Stimulated activated CD8-positive, alpha-beta memory T cell treated with anti-CD3 and anti-CD28 coated beads, Interleukin-15, amount 100 ng/mL, for 24 hours (primary cell): ENCODE measurements at places on chromosomes 16 and 17.

- DNase-seq: no peak
Measured at GRCh38 chr17:29048440-29049368, 5.8 kb downstream of the PIPOX start.

DNA sequence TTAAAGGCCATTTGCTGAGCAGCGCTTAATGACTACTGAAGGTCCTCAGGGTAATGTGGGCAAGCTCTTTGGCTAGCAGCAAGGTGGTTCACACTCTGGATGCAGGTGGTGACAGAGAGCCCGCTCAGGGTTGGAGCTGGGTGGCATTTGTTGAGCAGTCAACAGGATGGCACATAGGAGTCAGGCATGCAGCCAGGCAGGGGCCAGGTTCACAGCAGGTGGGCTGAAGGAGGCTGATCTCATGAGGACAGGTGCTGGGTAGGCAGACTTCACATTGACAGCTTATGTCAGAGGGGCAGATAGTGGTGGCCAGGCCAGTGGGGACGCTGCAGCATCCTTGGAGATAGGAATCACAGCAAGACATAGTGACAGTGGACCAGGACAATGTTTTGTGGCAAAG is 4.5 kb downstream of the KRTAP3-1 start:
- no peak for DNase-seq

DNA sequence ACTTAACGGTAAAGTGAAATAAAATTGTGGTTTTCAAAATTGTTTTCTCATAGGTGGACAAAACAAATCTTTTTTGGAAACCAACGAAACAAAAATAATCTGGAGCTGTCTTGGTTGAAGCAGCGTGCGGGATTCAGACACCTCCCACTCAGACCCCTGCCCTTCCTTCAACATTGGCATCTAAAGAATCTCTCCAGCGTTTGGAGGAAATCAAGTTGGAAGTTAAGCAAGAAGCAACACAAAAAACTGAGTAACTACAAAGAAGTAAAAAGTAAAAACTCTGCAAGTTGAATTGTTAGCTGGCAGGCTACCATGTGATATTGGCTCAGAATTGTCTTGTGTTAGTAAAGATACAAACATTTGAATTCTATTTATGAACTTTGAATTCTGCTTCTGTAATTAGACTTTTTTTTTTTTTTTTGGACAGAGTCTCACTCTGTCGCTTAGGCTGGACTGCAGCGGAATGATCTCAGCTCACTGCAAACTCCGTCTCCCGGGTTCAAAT is 361.0 kb upstream of the PMFBP1 start:
- no peak for DNase-seq

DNA sequence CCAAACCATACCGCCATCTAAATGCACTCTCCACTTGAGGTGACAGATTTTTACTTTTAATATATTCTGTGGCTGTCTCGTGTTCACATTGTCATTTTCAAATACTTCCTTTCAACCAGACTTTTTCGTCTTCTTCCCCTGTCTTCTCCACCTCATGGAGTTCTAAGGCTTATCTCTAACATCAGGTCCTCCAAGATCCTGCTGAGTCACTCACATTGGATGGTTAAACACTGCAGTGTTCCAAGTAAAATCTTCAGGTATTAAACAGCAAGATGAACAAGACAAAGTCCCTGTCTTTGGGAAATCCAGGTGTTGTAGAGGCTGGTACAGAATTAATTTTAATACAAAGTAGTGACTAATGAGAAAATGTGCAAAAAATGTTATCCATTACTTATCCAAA is 330.2 kb upstream of the KIF2B start:
- no peak for DNase-seq

- no peak for DNase-seq
Measured at GRCh38 chr16:68447653-68448359, 502 bp downstream of the SMPD3 start.

DNA sequence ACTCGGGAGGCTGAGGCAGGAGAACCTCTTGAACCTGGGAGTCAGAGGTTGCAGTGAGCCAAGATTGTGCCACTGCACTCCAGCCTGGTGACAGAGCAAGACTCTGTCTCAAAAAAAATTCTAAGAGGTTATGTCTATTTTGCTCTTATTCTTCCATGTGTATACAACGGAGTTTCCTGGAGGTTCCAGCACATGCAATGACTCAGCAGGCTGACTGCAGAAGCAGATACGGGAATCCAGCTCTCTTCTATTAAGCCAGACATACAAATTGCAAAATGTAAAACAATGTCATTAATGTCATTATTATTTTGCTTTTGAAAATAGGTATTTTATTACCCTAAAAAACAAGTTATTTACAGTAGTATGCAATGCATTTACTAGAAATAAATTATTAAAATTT is 18.4 kb downstream of the MIEF2 start:
- DNase-seq: no peak

- DNase-seq: no peak
Measured at GRCh38 chr17:78717431-78717980, 64.6 kb downstream of the CYTH1 start.

DNA sequence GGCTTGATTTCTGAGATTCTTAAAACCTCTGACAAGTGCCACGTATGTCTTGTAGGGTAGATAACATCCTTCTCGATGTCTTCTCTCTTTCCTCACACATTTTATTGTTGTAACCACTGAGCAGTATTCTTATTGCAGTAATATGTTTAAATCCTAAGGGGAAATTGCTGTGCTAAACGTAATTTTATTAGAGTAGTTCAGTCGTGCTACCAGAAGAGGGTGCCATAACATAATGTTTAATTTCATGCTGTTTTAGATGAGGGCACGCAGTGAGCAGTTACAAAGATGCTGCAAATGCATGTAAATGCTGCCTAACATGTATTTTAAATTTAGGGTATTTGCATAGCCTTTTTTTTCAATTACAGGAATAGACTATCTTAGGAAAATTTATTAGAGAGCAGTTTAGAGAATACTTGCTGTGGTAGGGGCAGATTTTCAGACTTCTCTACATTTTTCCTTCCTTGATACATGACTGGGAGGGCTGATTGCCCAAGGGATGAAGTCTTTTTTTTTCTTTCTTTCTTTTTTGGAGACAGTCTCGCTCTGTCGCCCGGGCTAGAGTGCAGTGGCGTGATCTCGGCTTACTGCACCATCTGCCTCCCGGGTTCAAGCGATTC is 51.7 kb downstream of the GAN start:
- no peak for DNase-seq

DNA sequence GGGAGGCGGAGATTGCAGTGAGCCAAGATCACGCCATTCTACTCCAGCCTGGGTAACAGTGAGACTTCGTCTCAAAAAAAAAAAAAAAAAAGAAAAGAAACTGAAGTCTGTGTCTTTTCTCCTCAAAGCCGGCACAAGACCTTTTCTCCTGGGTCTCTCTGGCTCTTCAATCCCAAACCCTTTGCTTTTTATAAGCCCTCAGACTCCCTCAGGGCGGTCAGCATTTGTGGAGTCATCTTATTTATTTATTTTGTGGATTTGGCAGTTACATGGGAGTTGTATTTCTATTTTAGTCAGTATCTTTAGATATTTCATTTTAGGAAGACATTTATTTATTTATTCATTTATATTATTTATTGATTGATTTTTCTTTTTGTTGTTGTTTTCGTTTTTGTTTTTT is 57.7 kb upstream of the MAP3K14 start:
- no peak for DNase-seq

DNA sequence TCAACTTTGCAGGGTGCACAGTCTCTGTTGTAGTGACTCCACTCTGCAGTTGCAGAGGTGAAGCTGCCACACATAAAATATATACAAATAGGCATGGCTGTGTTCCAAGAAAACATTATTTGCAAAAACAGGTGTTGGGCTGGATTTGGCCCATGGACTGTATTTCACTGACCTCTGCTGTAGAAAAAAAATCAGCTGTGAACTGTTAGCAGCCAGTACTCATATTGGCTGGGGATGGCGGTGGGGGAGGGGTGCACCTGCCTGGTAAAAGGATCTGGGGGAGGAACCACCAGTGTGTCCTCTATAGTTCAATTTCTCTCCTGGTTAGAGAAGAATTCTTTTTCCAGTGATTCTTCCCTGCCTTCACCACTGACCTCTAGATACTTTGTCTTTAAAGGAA is 50.0 kb downstream of the SHISA9 start:
- no peak for DNase-seq

GRCh38 chr17:9009096-9009495 is 12.2 kb upstream of the NTN1 start:
- no peak for DNase-seq

GRCh38 chr17:67492251-67492740 is 115.2 kb downstream of the PITPNC1 start:
- DNase-seq: no peak

- DNase-seq: no peak
Measured at GRCh38 chr17:42677921-42678781, 1.4 kb upstream of the PLEKHH3 start.

GRCh38 chr17:48296453-48296852 is 133.6 kb downstream of the SKAP1 start:
- no peak for DNase-seq

GRCh38 chr17:30812218-30813177 is 12.0 kb downstream of the CRLF3 start:
- DNase-seq: no peak

GRCh38 chr17:3003296-3004149 is 59.9 kb downstream of the OR1D5 start:
- no peak for DNase-seq

- DNase-seq: no peak
Measured at GRCh38 chr16:142405-142967, 4.0 kb upstream of the NPRL3 start.

DNA sequence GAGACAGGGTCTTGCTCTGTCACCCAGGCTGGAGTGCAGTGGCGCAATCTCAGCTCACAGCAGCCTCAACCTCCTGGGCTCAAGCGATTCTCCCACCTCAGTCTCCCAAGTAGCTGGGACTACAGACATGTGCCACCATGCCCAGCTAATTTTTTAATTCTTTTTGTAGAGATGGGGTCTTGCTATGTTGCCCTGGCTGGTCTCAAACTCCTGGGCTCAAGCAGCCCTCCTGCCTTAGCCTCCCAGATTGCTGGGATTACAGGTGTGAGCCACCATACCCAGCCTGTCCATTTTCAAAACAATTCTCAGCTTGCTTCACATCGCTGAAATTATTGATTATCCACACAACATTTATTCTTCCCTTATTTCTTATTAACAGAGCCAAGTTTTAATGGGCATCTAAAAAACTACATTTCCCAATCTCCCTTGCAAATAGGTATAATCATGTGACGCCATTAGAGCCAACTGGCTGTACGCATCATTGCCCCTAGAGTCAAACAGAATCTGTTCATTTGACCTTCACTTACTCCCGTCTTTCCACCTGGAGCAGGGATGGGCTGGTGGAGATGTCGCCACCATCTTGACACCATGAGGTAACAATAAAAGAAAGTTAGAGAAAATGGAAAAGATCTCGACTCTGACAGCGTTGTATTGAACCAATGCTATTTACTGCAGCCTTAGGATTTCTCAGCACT is 148.0 kb upstream of the FOXF1 start:
- DNase-seq: no peak

- no peak for DNase-seq
Measured at GRCh38 chr17:74690409-74690825, 22.3 kb downstream of the CD300LF start.

GRCh38 chr17:17523001-17523730 is 27.0 kb upstream of the RASD1 start:
- no peak for DNase-seq

DNA sequence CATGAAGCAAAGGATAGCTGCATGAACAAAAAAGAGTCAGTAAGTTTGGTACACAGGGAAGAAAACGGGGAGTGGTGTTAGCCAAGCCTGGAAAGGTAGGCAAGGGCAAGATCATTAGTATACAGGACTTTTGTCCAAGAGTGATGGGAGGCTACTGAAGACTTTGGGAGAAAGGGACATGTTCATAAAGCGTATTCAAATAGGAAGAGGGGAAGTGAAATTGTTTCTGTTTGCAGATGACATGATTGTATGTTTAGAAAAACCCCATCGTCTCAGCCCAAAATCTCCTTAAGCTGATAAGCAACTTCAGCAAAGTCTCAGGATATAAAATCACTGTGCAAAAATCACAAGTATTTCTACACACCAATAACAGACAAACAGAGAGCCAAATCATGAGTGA is 19.4 kb downstream of the CDYL2 start:
- no peak for DNase-seq

- no peak for DNase-seq
Measured at GRCh38 chr17:66498580-66498979, 196.2 kb downstream of the PRKCA start.

DNA sequence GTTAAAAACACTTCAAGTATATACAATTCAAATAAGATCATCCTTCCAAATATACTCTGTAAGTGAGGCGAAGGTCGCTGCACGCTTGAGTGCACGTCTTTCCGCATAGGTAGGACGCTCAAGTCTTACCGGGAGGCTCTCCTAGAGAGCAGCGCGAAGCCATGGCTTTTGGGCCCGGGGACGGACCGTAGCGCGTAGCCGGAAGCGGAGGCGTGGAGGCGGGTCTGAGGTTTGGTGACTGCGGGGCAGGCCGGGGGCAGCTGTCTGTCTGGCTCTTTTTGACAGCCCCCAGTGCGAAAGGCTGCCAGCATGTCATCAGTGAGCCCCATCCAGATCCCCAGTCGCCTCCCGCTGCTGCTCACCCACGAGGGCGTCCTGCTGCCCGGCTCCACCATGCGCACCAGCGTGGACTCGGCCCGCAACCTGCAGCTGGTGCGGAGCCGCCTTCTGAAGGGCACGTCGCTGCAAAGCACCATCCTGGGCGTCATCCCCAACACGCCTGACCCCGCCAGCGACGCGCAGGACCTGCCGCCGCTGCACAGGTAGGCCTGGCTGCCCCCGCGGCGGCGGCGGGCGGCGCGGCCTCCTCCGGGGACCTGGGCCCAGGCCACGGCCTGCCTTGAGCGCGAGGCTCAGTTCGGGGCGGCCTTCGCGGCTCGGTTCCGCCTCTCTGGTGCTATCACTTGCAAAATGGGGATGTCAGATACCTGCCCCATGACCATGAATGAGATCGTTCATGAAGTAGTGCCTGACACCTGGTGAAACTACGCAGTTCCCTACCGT is at the start of gene LONP2:
TSS of gene LONP2 (plus strand) at position 221 of the 783 bp plus-strand sequence. CDS start at position 310, 89 bp downstream.
- DNase-seq: peak; percentile 86

DNA sequence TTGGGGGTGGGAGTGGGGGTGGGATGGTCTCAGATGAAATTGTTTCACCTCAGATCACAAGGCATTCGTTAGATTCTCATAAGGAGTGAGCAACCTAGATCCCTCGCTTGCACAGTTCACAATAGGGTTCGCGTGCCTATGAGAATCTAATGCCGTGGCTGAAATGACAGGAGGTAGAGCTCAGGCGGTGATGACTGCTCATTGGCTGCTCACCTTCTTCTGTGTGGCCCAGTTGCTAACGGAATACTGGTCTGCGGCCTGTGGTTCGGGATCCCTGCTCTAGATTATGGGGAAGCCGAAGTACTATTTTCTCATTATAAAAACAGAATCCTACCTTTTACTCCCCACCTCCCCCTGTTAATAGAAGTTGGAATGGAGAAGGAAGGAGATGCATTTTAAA is 18.9 kb downstream of the CLTC start:
- DNase-seq: no peak
